ENCODE measurements at places on chromosomes 2 and 18.

GRCh38 chr18:47204908-47205522 is 28.9 kb upstream of the IER3IP1 start:
- no peak for DNase-seq

DNA sequence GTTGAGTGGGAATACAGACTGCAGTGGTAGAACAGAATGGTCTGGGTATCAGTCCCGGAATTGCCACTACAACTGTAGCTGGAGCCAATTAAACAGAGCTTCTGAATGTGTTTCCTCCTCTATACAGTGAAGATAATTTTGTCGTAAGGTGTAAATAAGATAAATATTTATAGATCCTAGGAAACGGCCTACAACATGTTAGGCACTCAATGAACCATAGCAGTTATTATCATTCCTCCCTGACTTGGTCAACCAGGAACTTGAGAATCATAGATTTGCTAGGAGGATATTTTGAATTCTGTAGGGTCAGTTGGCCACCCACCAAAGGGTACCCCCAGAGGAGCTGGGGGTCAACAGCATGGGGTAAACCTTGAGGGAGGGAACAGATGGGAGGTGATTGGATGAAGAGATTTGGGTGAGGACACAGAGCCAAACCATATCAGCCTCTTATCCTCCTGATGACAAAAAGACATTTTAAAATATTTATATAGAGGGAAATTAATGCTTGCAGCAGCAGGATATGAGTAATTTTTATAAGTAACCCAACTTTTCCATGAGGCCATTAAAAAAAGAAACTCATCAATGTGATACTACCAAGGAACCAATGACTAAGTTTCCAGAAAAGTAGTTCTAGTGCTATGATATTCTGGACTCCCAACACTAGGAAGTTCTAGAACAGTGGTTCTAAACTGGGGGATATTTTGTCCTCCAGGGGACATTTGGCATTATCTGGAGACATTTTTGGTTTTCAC is 4.0 kb downstream of the DHRS9 start:
- no peak for DNase-seq

GRCh38 chr18:41449612-41450011 is 505.4 kb upstream of the PIK3C3 start:
- DNase-seq: no peak

DNA sequence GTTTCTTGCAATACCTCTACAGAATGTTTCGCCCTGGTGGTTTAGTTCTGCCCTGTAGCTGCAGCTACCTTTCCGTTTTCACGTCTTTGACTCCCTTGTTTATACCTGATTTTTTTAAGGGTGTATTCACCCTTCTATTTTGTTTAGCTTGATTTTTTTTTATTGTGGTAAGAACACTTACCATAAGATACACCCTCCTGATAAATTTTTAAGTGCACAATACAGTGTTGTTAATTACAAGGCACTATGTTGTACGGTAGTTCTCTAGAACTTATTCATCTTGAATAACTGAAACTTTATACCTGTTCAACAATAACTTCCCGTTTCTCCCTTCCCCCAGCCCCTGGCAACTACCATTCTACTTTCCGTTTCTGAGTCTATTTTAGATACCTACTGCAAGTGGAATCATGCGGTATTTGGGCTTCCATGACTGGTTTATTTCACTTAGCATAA is 48.9 kb upstream of the NABP1 start:
- DNase-seq: no peak

GRCh38 chr2:29729401-29729800 is 192.0 kb downstream of the ALK start:
- no peak for DNase-seq

GRCh38 chr18:27585602-27586173 is 400.6 kb upstream of the CHST9 start:
- no peak for DNase-seq

DNA sequence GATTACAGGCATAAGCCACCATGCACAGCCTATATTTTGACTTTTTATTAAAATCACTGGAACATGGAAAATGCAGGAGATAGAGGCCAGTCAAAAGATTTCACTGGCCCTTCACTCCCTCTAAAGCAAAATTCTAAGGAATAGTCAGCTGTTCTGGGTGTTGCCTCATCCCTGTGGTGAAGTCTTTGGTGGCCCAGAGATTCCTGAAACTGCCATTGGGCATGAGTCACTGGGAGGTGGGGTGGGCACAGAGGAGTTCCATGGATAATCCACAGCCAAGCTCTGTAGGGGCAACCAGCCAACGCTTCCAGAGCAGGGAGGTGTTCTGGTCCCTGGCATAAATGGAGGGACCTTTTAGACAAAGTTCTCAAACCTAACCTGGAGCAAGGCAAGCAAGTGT is 89.7 kb upstream of the TTC39C start:
- DNase-seq: no peak

GRCh38 chr18:31469629-31470028 is 22.1 kb downstream of the DSG3 start:
- no peak for DNase-seq

- no peak for DNase-seq
Measured at GRCh38 chr2:54424555-54425163, 31.5 kb upstream of the SPTBN1 start.

DNA sequence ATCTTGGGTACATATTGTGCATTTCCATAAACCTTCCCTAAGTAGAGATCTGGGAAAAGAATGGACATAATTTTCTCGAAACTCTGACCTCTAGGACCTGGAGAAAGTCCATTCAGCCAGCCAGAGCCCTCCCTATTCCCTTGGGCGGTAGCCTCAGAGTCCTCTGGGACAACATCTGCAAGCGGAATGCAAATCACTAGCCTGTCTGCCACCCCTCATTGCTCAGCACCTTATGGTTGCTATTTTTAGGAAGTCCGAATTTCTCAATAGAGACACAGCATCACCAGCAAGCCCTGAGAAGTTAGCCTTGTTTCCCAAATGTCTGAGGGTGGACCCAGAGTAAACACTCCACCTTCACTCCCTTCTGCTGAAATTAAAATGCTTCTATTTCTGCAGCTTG is 17.6 kb upstream of the CD28 start:
- no peak for DNase-seq

DNA sequence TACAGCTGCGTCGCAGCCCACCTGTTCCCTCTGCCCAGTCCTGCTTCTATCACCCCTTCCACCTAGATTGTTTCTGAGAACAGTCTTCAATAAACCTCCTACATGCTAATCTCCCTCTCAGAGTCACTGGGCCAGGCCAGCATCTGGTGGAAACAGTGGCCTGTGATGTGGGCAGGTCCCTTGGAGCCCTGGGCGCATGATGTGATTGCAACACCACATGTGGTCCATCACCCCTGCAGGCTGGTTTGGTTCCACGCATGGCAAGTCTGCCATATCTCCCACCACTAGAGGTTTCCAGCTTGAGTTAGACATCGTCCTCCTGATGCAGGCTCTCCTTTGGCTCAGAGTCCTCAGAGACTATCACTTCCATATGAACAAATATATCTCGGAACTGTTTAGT is 83.5 kb downstream of the PRKCE start:
- DNase-seq: no peak

GRCh38 chr2:85741211-85741832 is 12.5 kb upstream of the ATOH8 start:
- no peak for DNase-seq

DNA sequence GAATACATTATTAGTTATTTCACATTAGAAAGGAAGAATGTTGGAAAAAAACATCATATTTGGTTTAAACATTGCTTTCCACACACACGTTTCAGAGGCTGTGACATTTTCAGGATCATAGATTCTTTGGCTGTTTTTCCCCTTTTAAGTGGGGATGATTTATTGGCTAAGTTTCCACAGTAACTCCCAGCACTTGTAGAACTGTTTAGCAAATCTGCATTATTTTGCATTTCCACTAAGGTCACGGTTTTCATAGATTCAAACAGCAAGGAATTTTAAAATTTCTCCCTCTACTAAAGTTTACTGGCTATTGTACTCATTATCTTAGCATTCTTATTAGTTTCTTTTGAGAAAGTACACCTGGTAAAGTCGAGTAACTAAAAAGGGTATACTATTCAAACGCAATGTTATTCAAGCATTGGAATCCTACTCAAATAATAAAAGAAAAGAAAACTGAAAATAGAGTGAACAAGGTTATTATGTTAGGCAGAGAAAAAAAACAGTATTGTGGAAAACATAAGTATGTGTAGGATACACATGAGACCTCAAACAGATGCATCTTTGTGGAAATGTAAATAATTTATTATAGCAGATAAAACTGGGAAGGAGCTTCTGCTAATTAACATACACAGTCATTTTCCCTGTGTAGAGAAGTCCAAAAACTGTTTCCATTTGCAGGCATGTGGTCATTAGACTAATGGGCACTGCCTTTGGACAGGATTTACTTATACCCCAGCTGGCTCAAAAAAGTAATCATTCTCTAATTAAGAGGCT is 633.8 kb downstream of the NRXN1 start:
- DNase-seq: no peak

DNA sequence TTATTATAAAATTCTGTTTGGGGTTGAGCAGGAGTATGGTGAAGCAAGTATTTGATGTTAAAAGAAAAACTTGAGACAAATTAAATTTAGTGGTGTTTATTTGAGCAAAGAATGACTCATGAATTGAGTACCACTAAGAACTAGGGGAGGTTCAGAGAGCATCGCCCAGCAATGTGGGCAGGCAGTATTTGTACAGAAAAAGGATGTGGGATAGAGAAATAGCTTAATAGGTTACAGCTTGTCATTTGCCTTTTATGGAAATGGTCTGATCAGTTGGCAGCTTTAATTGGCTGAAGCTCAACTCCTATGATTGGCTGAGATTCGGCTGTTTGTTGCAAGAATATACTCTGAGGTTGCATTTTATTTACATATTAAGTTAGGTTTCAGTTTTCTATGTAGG is 68.2 kb downstream of the LRATD1 start:
- DNase-seq: no peak

DNA sequence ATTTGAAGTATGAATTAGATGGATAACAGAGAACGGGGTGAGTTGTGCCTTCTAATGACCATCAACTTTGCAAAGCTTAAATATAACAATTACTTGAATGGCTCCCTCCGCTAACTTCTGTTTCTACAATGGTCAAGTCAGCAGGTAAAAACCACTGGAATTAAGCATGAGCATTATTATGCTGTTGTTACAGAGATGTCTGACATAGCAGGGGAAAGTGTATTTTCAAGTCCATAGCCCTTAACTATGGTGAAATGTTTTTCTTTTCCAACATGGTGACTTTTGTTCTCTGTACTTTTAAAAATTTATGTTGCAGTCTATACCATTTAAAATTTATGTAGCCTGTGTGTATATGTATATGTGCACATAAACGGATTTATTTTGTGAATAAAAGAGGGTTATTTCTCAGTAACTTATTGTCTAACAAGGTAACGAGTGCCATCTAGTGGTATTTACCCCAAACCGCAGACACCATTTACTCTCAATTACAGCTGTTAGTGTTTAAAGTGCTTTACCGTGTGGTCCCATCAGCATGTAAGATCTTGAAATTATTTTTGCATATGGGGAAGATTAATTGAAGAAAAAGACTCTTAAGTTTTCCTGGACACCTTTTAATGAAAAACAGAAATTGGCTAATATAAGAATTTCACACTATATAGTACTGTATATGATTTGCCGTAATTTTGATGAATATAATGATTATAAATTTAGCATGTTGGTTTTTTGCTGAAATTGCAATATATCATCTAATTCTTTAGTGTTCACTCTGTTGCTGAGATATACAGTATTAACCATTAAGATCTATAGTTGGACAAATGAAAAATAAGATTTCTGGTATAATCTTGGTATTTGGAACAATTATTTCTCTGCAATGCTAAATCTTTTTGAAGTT is 78.2 kb downstream of the UBE2E3 start:
- no peak for DNase-seq

DNA sequence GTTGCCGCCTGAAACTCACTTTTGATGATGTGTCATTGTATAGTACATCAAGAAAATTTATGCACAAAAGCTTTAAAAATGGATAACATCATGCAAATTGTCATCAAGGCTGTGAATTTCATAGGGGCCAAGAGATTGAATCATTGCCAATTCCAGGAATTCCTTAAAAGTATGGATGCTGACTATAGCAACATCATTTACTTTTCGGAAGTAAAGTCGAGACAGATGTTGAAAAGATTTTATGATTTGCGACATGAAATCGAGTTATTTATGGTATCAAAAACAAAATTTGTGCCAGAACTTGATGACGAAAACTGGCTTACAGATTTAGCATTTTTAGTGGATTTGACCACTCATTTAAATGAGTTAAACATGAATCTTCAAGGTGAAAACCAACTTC is 56.3 kb downstream of the ASB1 start:
- DNase-seq: no peak

GRCh38 chr2:121240436-121240835 is 44.6 kb downstream of the TFCP2L1 start:
- DNase-seq: no peak

DNA sequence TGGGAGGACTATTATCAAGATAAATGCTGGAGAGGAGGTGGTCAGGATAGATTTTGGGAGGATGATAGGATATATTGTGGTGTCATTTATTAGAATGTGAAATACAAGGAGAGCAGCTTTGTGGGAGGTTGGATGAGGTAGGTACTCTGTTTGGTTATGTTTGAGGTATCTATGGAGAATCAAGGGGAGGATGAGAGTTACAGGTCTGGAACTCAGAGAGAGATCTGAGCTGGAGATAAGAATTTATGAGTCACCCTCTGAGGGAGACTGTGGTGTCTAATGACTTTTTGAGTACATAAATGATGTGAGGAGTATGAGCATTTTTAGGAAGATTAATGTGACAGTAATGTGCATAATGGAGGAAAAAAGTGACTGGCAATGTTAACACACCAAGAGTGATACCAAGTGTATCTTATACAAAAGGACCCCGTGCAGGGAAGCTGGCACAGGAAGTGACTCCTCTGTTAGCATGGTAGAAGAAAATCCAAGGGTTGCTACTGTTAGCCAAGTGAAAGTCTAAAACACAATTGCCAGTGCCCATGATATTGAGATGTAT is 48.2 kb downstream of the CRIM1 start:
- DNase-seq: no peak

DNA sequence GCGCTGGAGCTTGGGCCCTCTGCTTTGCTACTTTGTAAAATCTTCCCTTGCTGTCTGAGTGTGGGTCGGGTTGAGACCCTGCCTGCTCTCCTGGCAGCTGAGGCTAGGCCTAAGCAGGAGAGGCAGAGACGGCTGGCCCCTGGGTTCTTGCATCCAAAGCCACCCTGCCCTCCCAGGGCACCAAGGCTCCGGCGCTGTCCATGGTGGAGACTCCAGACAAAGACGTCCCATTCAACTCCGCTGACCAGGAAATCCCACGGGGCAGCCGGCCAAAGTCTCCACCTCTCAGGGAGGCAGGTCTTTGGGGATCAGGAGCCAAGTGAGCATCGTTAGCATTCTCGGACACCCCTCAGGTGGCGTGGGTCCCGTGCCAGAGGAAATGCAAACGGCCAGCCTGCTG is 2.6 kb upstream of the PRLH start:
- DNase-seq: no peak

- DNase-seq: no peak
Measured at GRCh38 chr2:224816816-224817215, 100.7 kb upstream of the CCDC195 start.

- DNase-seq: no peak
Measured at GRCh38 chr2:229901819-229902218, 20.0 kb downstream of the TRIP12 start.

- DNase-seq: peak; percentile 90
Measured at GRCh38 chr2:57396355-57397098, 650.1 kb upstream of the VRK2 start.

All from vagina (tissue), 2 donors.